ENCODE measurements at places on chromosomes 16 and 17.
A peak's percentile ranks its signal among the peaks of the same experiment; 100 is the strongest.

GRCh38 chr16:46954562-46954961 is 18.9 kb downstream of the DNAJA2 start:
- no peak for DNase-seq

DNA sequence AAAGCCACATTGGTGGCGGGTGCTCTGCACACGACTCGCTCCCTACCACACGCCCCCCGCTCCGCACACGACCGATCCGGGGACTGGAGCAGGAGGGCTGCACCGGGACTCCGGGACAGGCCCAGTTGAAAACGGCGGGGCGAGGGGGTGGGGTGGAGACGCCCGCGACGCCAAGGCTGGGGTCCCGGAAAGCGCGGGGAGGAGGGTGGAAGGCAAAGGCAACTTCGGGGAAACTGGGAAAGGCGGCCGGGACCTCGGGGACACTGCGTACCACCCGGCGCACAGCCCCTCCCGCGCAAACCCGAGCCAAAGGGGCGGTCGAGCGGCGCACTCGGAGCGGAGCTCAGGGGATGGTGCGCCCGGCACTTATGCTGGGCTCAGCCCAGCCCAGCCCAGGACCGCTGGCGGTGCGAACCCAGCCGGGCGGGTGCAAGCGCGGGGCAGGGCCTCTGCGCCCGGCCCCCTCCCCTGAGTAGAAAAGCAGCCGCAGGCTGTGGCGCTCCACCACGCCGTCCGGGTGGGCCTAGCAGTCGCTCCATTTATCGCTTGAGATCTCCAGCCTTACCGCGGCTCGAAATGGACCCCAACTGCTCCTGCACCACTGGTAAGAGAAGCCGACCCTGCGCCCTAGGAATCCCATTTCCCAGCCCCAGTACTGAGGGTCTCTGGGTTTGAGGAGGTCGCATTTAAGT is at the start of gene MT1M:
MT1M (plus strand) TSS at position 504 of the 692 bp plus-strand sequence; CDS start at position 577, 73 bp downstream.
- DNase-seq: no peak

- no peak for DNase-seq
Observed at GRCh38 chr17:74085434-74085833, 118.0 kb upstream of the RPL38 start.

DNA sequence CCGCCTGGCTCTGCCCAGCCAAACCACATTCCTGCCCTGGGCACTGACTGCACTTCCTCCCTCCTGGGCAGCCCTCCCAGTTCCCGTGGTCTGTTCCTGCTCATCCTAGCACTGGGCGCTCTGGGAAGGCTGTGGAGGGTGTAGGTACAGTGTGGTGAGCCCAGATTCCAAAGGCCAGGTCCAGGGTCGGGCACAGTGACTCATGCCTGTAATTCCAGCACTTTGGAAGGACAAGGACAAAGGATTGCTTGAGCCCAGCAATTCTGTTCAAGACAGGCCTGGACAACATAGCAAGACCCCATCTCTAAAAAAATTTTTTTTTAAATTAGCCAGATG is 30.6 kb downstream of the C16orf74 start:
- no peak for DNase-seq

DNA sequence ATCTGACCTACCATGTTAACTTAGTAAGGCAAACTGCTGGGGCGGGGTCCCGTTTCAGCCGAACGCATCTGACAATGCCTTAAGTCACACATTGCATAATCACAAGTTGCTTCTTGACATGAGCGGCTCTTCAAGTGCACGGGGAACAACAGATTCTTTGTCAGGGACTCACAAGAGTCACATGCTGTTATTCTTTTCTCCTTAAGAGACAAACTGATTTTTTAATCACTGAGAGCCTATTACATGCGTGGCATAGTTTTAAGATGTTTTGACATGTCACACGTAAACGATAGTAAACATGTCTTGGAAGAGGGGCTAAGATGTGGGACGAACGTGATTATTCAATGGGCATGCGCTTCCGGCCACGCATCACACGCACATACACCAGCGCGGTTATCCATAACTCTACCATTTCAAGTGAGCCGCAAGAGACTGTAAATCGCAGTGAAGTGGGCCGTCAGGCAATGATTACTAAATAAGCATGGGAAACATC is 63.4 kb downstream of the ADCY9 start:
- no peak for DNase-seq

GRCh38 chr16:16124974-16125373 is 98.3 kb downstream of the ABCC6 start:
- no peak for DNase-seq

DNA sequence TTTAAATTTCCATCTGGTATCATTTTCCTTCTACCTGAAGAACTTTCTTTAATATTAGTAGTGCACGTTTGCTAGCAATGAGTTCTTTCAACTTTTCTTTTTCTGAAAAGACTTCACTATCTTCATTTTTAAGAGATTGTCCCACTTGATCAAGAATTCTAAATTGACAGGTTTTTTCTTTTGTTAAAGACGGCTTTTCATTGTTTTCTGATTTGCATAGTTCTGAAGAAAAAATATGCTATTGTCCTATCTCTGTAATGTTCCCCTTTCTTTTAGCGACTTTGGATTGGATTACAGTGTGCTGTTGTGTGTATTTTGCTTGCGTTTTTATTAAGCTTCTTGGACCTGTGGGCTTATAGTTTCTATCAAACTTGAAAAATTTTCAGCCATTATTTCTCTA is 126.3 kb upstream of the NACA2 start:
- DNase-seq: no peak

GRCh38 chr17:27268394-27269085 is 25.4 kb upstream of the WSB1 start:
- DNase-seq: no peak

GRCh38 chr17:43212641-43213490 is 1.2 kb downstream of the TMEM106A start:
- DNase-seq: no peak

DNA sequence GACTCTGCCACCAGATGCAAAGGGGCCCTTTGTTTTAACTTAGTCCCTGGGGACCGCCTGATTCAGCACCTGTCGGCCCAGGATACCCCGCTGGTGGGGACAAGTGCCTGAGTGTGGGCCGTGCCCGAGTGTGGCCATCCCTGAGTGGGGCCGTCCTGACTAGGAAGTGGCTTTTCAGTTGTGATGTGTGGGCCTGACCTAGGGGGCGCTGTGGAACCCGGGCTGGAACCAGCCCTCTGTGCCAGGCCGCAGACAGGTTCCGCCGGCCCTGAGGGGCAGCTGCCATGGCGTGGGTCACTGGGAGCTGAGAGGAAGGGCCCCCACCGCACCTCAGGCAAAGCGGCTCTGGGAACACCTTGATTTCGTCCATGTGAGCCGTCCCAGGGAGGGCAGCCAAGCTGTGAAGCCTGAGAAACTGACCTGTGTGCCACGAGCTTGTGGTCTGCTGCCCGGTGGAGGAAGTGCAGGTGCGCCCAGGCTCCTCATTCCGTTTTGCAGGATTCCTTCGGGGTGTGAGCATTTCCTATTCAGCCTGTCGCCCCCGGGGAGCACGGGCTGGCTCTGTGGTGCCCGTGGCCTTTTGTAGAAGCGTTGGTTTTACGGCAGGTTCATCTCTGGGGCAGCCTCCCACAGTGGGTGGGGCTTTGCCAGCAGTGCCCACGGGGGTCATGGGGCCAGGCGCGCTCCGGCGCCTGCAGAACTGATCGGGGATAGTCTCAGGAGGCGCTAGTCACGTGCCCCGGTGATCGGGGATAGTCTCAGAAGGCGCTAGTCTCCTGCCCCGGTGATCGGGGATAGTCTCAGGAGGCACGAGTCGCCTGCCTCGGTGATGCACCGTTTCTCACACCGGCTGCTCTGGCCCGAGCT is 5.3 kb downstream of the RPL13 start:
- DNase-seq: peak; percentile 57

DNA sequence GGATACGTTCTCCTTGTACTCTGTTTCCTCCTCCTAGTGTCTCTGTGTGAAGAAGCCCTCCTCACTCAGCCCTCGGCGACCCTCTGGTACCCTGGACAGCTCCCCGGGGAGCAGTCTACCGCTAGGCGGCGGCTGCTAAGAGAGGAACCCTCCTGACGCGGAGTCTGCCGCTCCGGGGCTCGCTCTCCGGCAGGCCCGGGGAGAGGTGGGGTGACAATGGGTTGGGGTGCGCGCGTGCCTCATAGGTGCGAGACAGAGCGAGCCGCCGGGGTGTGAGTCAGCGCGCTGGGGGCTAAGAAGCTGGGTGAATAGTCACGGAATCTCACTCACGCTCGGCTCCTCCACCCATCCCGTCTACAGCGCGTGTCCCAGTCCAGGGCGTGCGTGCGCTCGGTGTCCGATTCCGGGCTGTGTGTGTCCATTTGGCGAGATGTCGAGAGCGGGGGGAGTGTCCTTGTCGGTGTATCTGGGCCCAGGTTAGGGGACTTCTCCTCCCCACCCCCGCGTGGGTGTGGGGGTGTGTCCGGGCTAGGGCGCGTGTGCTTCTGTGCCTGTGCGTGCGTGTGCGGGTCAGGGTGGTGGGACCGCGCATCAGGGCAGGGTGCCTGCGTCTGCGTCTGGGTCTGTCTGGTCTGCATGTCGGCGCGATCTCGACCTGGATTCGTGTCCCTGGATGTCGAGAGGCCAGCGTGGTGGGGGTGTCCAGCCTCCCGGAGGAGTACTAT is 577 bp upstream of the HS3ST2 start:
- no peak for DNase-seq

DNA sequence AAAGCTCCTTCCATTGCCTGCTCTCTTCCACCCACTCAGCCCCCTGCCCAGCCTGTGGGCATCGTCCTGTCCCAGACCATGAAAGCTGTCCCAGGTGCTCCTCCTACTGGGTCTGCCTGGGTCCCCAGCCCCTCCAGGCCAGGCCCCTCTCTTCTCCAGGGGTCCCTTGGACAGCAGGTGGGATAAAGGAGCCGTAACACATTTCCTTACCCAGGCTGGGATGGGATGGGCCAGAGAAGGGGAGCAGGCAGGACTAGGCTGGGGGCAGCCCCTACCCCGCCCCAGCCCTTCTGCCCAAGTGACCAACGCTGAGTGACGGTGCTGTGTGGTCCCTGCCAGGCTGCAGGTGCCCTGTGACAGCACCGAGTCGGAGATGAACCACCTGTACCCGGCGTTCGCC is 80.1 kb downstream of the MGAT5B start:
- no peak for DNase-seq

- DNase-seq: no peak
Observed at GRCh38 chr17:2591040-2591640, 2.3 kb upstream of the PAFAH1B1 start.

- DNase-seq: no peak
Observed at GRCh38 chr17:80008848-80009247, 26.8 kb downstream of the TBC1D16 start.

Data from activated CD4-positive, alpha-beta T cell treated with anti-CD3 and anti-CD28 coated beads for 4 hours (primary cell).